ENCODE measurements at places on chromosomes 11 and 22.

GRCh38 chr11:22930816-22931594, 70.7 kb upstream of the CCDC179 start:
- DNase-seq, result no peak

DNA sequence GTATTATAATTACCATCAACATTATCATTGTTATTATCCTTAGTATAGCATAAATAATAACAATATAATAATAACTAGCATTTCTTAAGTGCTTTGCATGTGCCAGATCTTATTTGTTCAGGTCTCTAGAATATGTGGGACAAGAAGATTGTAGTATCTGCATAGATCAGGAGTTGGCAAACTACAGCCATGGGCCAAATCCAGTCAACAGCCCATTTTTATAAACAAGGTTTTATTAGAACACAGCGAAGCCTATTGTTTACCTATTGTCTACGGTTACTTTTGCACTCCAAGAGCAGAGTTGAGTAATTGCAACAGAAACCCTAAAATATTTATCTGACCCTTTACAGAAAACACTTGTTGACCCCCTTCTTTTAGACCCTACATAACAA, 81.4 kb downstream of the SLC1A2 start:
- no peak for DNase-seq

DNA sequence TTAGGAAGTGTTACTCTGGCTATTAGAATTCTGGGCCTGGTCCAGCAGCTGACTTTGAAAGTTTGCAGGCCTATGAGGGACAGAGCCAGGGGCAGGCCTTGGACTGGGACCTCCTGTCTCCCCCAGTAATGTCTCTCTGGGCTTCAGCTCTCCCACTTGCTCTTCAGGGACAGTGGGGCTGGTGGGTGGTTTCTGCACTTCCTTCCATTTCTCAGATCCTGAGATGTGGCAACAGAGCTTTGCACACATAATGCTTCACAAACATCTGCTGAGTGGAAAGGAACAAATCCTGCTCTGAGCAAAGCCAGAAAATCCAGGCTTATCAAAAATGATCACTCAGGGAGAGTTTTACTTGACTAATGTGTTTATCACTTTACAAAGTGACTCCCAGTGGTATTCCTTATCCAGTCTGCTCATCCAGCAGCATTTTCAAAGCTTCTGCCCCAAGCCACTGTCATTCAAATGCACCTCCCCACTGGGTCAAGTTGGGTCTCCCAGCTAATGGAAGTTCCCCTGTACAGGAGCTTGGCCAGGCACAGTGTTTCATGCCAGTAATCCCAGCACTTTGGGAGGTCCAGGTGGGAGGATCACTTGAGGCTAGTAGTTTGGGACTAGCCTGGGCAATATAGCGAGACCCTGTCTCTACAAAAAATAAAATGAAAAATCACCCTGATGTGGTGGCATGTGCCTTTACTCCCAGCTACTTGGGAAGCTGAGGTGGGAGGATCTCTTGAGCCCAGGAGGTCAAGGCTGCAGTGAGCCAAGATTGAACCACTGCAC, 13.5 kb upstream of the OSBP2 start:
- no peak for DNase-seq

GRCh38 chr22:46748908-46749675, 11.0 kb upstream of the CERK start:
- no peak for DNase-seq

- peak; percentile 70 for DNase-seq
These were observed 25.9 kb upstream of the ROBO3 start for GRCh38 chr11:124839128-124839971.

DNA sequence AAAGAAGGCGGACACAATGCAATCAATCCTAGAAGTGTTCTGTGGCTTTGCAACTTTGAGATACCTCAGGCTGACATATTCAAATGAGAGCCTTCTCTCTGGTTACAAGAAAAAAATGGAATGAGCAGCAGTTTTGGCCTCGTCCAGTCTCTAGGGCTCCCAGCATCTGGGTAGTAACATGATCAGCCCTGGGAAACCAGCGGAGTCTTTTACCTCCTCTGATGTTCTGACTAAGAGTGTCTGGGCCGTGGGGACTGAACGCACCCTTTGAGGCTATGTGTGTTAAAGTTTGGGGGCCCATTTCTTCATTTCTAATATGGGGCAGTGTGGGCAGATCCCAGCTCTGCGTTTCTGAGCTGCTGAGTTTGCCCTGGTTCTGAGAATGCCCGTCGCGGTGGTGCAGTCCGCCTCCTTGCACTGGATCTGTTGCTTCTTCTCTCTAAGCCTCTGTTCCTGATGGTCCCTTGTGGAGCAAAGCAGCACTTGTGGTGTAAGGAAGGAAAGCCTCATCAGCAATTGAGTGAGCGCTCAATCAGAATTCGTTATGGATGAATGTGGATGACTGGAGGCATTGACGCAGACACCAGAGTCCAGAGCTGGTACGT, 8.1 kb downstream of the PARVB start:
- DNase-seq, result no peak

DNA sequence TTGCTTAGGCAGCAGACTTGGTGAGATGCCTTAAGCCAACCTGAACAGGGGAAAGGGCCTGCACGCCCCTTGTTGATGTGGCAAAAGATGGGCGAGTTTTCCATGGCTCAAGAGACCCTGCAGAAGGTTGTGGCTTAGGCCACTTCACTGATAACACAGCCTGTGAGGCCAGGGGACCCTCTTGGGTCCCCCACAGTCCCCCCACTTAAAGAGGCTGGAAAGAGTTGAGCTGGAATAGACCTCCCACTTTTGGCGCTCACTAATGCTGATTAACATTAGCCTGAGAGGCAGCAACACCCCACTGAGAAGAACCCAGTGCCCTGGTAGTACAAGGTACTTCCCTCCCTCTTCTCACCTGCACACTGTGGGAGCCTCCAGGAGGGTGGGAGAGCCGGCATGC, 107.5 kb downstream of the TRIM29 start:
- DNase-seq, result peak; percentile 28

DNA sequence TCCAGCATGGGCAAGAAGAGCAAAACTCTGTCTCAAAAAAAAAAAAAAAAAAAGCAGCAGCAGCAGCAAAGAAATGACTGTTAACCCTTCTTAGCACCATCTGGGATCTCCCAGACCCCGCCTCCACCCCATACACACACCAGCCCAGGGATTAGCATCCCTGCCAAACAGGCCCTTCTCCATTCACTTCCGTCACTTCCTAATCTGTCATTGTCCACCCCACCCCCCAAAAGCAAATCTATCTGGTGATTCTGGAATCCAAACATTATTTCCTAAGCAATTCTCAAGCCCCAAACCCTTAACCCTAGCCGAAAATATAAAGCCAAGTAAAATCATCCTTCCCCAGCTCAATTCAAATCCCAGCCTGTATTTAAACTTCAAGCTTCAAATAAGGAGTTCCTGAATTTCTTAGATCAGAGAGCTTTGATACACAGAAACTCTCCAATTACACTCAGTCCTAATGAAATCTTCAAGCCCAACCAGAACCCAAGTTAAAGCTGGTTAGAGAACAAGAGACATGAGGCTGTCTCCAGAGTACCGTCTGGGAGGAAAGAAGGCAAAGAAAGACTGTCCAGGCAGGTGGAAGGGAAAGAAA, 6.0 kb upstream of the AHNAK start:
- DNase-seq, result peak; percentile 55

GRCh38 chr11:15346907-15347306, 232.2 kb downstream of the INSC start:
- DNase-seq, result no peak

DNA sequence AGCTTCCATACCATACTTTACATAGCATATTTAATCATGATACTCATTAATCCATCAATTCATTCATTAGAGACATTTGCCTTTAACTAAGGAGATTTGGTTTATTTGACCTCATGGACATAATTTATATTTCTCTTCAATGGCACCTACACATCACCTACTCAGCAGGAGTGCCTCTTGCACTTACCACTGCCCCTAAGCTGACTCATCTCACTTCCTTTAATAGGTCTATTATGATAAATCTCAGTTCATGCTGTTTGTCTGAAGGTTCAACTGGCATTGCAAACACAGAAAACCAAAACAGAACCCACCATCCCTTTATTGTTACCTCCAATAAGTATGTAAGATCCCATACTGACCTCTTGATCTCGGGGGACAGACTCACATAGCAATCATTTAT, 186.7 kb downstream of the LUZP2 start:
- DNase-seq, result no peak

GRCh38 chr11:6572215-6572614, 31.2 kb downstream of the RRP8 start:
- DNase-seq, result no peak

GRCh38 chr11:102626676-102627075, 1.5 kb upstream of the MMP20 start:
- DNase-seq, result no peak
